Right atrium auricular region (tissue), 2 donors: ENCODE measurements at places on chromosomes 5 and 9. TPM values are rescaled to one million over a fixed set of nuclear protein-coding genes. Genes with fewer than 3 reads are reported as not detected.

DNA sequence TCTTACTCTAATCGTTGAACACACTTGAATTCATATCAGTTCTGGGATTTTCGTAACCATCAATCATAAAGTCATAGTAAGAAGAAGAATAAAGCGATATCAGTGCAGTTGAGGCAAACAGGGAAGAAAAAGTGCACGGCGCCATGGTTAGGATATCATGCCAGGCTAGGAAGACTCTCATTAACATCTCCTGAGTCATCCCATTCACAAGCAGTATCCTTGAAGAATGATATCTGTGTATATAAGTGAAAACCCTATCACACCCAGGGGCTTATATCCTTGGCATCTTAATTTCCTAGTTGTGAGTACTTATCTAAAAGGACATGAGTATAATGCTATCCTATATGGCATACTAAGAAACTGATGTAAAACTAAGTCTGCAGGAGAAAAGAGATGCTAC is 38.6 kb downstream of the NFIB start:
- H3K4me1 ChIP-seq, result peaks cover 90% of the 10 kb centered on the region
- H3K27me3 ChIP-seq, result no peaks in the 10 kb centered on the region
- no peaks in the 10 kb centered on the region for H3K36me3 ChIP-seq

DNA sequence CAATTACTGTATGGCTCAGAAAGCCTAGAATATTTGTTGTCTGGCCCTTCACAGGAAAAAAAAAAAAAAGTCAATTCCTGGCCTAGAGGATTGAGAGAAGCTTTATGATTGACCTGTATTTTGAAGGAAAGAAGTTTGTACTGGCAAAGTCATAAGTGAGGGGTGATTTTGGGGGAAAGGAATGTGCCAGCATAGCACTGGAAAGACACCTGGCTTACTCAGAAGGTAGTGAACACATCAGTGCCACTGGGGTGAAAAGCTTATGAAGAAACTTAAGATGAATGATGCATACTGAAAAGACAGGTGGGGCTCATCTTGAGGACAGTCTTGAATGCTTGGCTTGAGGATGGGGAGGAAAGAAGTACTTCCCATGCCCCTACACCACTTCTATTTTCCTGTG is 127.9 kb upstream of the RASA1 start:
- H3K27me3 ChIP-seq, result no peaks in the 10 kb centered on the region
- DNase-seq, result no peak
- no peak overlapping the region for H3K27ac ChIP-seq
- no peaks in the 10 kb centered on the region for H3K4me1 ChIP-seq

DNA sequence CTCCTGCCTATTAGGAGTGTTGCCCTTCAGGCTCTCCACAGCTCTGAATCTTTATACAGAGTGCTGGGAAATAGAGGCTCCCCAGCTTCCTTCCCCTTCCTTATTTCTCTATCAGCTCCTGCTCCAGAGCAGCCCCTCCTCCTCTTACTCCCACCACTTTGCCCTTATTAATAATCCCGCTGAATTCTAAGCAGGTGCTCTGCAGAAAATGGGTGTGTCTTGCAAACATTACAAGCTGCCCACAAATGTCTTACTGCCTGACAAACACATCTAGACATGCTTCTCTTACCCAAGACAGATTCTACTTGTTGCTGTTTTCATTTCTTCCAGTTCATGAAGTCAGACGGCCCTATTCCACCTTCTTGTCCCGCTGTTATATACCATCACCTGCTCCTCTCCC is 6.4 kb downstream of the PHF24 start:
- no peaks in the 10 kb centered on the region for H3K27me3 ChIP-seq
- no peaks in the 10 kb centered on the region for H3K36me3 ChIP-seq
- no peak for DNase-seq

Gene HTR4
- 4.3 TPM for total RNA-seq

GRCh38 chr5:133816791-133817190 is 151.6 kb downstream of the C5orf15 start:
- no peaks in the 10 kb centered on the region for H3K27me3 ChIP-seq
- H3K36me3 ChIP-seq, result no peaks in the 10 kb centered on the region
- peaks cover 38% of the 10 kb centered on the region for H3K4me1 ChIP-seq
- H3K4me3 ChIP-seq, result no peak overlapping the region
- no peak for DNase-seq

DNA sequence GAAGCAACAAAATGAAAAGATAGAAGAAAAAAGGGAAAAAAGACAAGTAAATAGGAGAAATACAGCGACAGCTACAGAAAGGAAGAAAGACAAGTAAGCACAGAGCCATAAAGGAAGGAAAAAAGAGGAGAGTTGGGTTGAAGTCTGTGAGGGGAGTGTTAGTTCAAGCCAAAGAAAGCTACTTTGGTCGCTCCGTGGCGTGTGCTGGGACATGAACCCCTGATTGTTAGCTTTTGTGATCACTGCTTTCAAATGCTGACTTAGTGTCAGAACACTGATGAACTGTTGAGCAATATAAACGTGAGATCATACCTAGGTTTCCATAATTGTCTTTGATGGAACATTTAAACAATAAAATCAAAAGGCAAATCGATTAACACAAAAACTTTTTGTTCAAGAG is 370.1 kb downstream of the TMEM161B start:
- no peaks in the 10 kb centered on the region for H3K4me1 ChIP-seq
- H3K27ac ChIP-seq, result no peak overlapping the region
- H3K27me3 ChIP-seq, result no peaks in the 10 kb centered on the region
- H3K4me3 ChIP-seq, result no peak overlapping the region
- no peak for DNase-seq
- no peaks in the 10 kb centered on the region for H3K36me3 ChIP-seq

Gene IGFBPL1
- 2.8 TPM for total RNA-seq

DNA sequence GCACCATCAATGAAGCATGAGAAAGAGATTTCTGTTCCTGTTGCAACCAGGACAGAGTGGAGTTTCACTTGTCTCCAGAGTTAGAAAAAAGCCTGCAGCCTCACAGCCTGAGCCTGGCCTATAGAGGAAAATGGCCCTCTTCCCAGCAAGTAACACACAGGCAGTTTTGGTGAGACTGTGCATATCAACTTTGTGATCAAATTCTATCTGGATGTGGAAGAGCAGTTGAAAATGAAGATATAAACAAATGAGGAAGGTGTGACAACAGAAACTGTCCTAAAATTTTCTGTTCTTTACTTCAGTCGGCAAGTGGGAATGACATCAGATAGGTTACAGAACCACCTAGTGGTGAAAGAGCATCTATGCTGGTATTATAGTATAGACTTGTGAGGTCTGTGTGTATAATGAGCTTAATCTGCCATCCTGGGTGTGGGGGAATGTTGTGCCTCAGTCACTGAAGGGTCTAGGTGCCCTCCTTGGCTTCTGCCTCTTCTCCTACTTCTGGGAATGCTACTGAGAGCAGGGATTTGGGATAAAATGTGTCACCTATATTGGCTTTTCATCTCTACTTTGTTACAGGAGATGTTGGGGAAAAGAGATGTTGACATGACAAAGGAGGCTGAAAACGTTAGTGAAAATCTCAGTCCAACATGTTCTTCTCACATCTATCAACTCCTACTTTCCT is 28.2 kb downstream of the YIPF5 start:
- no peaks in the 10 kb centered on the region for H3K36me3 ChIP-seq
- no peaks in the 10 kb centered on the region for H3K27me3 ChIP-seq
- no peaks in the 10 kb centered on the region for H3K4me1 ChIP-seq
- no peak overlapping the region for H3K4me3 ChIP-seq
- no peak overlapping the region for H3K27ac ChIP-seq

DNA sequence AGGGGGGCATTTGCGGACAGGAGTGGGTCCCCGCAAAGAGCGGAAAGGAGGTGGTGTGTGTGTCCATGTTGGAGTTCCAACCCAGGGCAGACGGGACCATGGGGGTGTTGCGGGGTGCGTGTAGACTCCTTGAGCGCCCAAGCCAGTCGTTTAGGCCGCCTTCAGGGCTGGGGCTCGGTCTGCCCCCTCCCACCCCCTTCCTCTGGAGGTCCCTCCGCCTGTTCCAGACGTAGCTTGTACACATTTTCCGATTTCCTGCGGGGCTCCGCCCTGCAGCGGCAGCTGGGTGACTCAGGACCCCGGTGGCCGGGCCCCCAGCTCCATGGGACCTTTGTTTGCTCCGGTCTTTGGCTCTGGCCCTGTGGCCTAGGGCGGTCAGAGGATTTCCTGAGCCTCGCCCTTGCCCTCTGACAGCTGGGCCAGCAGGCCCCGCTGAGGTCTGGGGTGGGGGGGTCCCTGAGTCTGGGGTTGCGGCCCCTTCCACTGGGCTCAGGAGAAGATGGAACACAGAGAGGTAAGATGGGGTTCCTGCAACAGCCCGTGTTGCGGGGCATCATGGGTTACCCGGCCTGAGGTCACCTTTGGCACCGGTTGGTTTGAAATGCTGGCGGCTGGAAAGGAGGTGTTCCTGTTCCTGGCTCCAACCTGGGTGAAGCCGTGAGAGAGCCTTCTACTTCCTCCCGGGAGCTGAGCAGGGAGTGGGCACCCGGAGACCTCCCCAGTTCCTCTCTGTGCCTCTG is 1.5 kb downstream of the PKN3 start:
- H3K4me3 ChIP-seq, result peak overlapping the region; percentile 69
- no peaks in the 10 kb centered on the region for H3K27me3 ChIP-seq
- no peaks in the 10 kb centered on the region for H3K36me3 ChIP-seq
- no peaks in the 10 kb centered on the region for H3K4me1 ChIP-seq

Gene GABRB2
- 0.37 TPM for total RNA-seq

GRCh38 chr9:79224672-79225433 is 346.9 kb upstream of the TLE4 start:
- no peak overlapping the region for H3K4me3 ChIP-seq
- no peaks in the 10 kb centered on the region for H3K27me3 ChIP-seq
- H3K4me1 ChIP-seq, result no peaks in the 10 kb centered on the region
- DNase-seq, result no peak

- H3K27ac ChIP-seq, result no peak overlapping the region
- H3K4me1 ChIP-seq, result no peaks in the 10 kb centered on the region
- peaks cover 1% of the 10 kb centered on the region for H3K36me3 ChIP-seq
- H3K27me3 ChIP-seq, result no peaks in the 10 kb centered on the region
- H3K4me3 ChIP-seq, result no peak overlapping the region
- DNase-seq, result no peak
Observed at GRCh38 chr5:109819878-109820277, 130.2 kb downstream of the MAN2A1 start.

- H3K36me3 ChIP-seq, result peaks cover 14% of the 10 kb centered on the region
- DNase-seq, result no peak
- no peaks in the 10 kb centered on the region for H3K4me1 ChIP-seq
- no peak overlapping the region for H3K27ac ChIP-seq
Observed at GRCh38 chr9:104866191-104866590, 61.8 kb downstream of the ABCA1 start.

Gene FBP1
- 3.6 TPM for total RNA-seq

GRCh38 chr5:13511442-13511841 is 433.0 kb downstream of the DNAH5 start:
- DNase-seq, result no peak
- no peak overlapping the region for H3K27ac ChIP-seq
- no peak overlapping the region for H3K4me3 ChIP-seq
- H3K4me1 ChIP-seq, result no peaks in the 10 kb centered on the region
- no peaks in the 10 kb centered on the region for H3K27me3 ChIP-seq
- no peaks in the 10 kb centered on the region for H3K36me3 ChIP-seq

DNA sequence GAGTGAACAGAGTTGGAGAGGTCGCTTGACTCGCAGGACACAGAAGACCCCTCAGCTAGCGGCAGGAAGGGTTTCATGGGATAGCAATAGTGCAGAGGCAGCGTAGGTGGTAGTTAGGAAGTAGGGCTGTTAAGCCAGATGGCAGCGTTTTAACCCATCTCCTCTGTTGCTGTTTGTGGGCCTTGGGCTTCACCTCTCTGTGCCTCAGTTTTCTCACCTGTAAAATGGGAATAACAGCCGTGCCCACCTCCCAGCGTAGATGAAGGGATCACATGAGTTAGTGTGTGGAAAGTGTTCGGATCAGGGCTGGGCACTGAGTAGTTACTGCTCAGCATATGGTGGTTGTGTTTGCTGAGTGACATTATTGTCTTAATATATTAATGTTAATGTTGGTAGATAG is 1.9 kb downstream of the ZNF354B start:
- no peak overlapping the region for H3K4me3 ChIP-seq
- peaks cover 21% of the 10 kb centered on the region for H3K36me3 ChIP-seq
- DNase-seq, result no peak
- H3K27me3 ChIP-seq, result no peaks in the 10 kb centered on the region

- no peak overlapping the region for H3K4me3 ChIP-seq
- no peaks in the 10 kb centered on the region for H3K27me3 ChIP-seq
- no peaks in the 10 kb centered on the region for H3K4me1 ChIP-seq
- no peak overlapping the region for H3K27ac ChIP-seq
- DNase-seq, result peak; percentile 16
Observed at GRCh38 chr9:93082841-93083411, 13.1 kb upstream of the CARD19 start.

Gene SLCO6A1
- not detected for total RNA-seq

DNA sequence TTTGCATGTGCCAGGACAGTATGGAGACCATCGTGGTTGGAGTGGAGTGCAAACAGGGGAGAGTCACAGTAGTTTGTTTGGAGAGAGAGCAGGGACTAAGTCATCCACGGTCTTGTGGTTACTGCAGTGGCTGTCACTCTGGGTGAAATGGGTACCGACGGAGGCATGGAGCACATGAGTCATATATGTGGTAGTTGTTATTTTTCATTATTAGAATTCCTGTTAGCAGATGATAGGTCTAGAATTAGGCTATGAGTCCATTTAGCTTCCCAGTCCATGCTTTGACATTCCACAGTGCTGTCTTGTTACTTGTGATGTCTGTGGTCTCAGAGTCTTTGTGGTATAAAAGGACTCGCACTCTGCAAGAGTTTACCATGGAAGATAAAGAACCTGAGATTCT is 303.9 kb downstream of the DMRT2 start:
- H3K4me1 ChIP-seq, result no peaks in the 10 kb centered on the region
- no peak overlapping the region for H3K4me3 ChIP-seq
- H3K27ac ChIP-seq, result no peak overlapping the region
- H3K36me3 ChIP-seq, result no peaks in the 10 kb centered on the region

DNA sequence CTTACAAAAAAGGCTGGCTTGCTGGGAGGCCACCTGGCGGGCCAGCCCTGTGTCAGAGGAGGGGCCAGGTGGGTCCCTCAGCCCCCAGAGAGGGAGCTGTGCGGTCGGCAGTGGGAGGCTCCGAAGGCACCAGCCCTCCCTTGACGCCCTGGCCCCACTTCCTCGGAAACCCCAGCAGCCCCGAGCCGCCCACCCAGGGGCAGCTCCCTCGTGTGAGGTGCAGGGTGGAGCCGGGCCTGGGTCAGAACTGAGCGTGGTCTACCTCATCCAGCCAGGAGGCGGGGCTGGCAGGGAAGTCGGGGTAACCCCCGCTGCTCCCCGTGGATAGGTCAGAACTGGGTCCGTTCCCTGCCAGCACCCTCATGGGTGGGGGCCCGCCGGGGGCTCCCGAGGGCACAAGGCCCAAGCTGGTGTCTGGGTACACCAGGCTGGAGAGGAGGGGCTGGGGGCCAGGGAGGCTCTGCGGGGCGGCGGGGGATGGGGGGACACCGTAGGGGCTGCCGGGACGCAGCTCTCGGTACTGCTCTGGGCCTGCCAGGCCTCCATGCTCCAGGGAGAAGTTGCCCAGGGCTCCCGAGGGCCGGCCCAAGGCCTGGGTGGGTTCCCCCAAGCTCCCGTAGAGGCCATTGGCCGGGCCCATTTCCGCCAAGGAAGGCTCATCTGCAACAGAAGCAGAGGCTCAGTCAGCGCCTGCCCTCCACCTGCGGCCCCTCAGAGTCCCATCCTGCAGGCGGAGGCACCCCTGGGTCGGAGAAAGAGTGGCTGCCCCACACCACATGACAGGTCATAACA is 7.6 kb downstream of the LHX3 start:
- no peak overlapping the region for H3K27ac ChIP-seq
- no peak overlapping the region for H3K4me3 ChIP-seq
- H3K4me1 ChIP-seq, result peaks cover 33% of the 10 kb centered on the region
- H3K36me3 ChIP-seq, result no peaks in the 10 kb centered on the region
- DNase-seq, result no peak

Gene PDE8B
- total RNA-seq, result 64.5 TPM

GRCh38 chr5:176916337-176916736 is 17.2 kb upstream of the HK3 start:
- H3K4me3 ChIP-seq, result no peak overlapping the region
- no peaks in the 10 kb centered on the region for H3K27me3 ChIP-seq
- no peak for DNase-seq
- no peak overlapping the region for H3K27ac ChIP-seq
- no peaks in the 10 kb centered on the region for H3K4me1 ChIP-seq
